ENCODE measurements at places on chromosomes 2 and 18.

DNA sequence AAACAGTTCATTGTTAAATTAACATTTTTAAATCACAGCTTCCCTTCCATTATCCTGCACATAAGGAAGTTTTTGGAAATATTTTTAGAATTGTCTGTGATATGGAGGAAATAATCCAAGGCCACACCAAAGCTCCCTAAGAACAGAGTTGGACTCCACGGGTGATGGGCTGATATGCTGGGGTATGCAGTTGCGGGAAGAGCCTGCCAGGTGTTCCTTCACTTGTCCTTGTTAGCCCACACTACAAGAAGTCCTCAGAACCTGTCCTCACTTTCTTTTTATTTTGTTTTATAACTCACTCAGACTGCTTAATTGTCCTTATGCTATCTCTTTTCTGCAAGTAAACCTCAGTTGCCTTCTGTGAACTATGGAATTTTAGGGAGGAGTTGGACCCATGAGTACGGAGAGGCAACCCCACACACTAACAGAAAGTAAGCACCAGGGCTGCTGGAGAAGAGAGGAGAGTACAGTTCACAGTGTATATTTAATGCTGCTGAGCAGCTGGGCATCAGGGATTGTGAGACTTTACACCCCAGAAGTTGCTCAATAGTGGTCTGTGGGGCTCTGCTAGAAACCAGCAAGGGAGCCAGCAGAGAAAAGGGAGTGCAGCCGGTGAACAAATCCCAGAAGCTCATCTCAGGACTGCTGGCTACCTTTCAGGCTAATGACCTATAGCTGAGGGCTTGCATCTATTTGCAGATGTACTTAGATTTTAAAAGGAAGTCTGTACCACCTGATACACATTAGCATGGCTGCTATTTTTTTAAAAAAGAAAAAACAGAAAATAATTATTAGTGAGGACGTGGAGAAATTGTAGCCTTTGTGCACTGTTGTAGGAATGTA, 280.1 kb upstream of the STON1 start:
- no peak for DNase-seq

GRCh38 chr2:240798327-240798905, 21.6 kb downstream of the KIF1A start:
- no peak for DNase-seq

DNA sequence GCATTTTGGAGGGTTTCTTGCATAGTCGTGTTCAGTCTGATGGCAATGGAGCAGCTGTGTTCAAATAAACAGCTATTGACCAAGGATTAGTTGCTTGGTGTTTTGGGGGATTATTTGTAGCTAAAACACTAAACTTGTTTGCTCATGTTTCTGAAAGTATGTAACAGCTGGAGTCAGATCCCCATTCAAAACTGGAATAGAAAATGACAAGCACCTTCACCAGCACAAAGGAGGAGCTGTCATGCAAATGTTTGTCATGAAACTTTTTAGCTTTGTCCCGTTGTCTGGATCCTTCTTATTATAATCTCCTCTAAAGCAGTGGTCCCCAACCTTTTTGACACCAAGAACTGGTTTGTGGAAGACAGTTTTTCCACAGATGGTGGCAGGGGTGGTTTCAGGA, 96.9 kb upstream of the ZNF236 start:
- no peak for DNase-seq

- DNase-seq, result no peak
These were observed 19.2 kb downstream of the CCDC138 start for GRCh38 chr2:108805782-108806181.

- DNase-seq, result no peak
These were observed 169.7 kb upstream of the SATB2 start for GRCh38 chr2:199627417-199627816.

GRCh38 chr2:178394859-178395258, 56.1 kb downstream of the PRKRA start:
- no peak for DNase-seq
